ENCODE measurements at places on chromosomes 5 and 9. TPM values are rescaled to one million over a fixed set of nuclear protein-coding genes. Genes with fewer than 3 reads are reported as not detected.

The FOXD4L5 gene
- total RNA-seq = 0.19 TPM

The TRIO gene
- 76.3 TPM for total RNA-seq

The ZMAT2 gene
- total RNA-seq = 62.2 TPM

The PCDHGC5 gene
- total RNA-seq = 1.3 TPM

The DMAC1 gene
- 15.8 TPM for total RNA-seq

The ST8SIA4 gene
- total RNA-seq = 0.71 TPM

The DBH gene
- total RNA-seq = not detected

The CTXN3 gene
- total RNA-seq = 0.09 TPM

The SLC36A3 gene
- total RNA-seq = not detected

The DAPK1 gene
- 47.5 TPM for total RNA-seq

The ZNF883 gene
- 11.5 TPM for total RNA-seq

The FOXI1 gene
- not detected for total RNA-seq

The CDC23 gene
- total RNA-seq = 83.3 TPM

The WASHC1 gene
- total RNA-seq = 8.4 TPM

The FST gene
- total RNA-seq = 58.7 TPM

The HTR4 gene
- total RNA-seq = not detected

The CDH9 gene
- 2.8 TPM for total RNA-seq

The ECM2 gene
- not detected for total RNA-seq

The LCN15 gene
- not detected for total RNA-seq

The ZSWIM6 gene
- 32.2 TPM for total RNA-seq

The PRRC1 gene
- 58.9 TPM for total RNA-seq

The ALDH7A1 gene
- total RNA-seq = 128 TPM

The MCC gene
- total RNA-seq = 2.5 TPM

The ANAPC2 gene
- total RNA-seq = 18.9 TPM

The FYB1 gene
- total RNA-seq = not detected

The LHX3 gene
- not detected for total RNA-seq

The PIP5K1B gene
- 1.3 TPM for total RNA-seq

The GLDC gene
- total RNA-seq = 100 TPM

The PRDM9 gene
- total RNA-seq = not detected

The RASEF gene
- total RNA-seq = 0.21 TPM

The SETD9 gene
- 39.3 TPM for total RNA-seq

The SPRY4 gene
- total RNA-seq = 0.13 TPM

The ARHGAP26 gene
- 7.0 TPM for total RNA-seq

The GADD45G gene
- total RNA-seq = 1.8 TPM

The PHF24 gene
- total RNA-seq = 1.8 TPM

The CCNO gene
- 0.93 TPM for total RNA-seq
